ENCODE measurements at places on chromosomes 6 and 20.

DNA sequence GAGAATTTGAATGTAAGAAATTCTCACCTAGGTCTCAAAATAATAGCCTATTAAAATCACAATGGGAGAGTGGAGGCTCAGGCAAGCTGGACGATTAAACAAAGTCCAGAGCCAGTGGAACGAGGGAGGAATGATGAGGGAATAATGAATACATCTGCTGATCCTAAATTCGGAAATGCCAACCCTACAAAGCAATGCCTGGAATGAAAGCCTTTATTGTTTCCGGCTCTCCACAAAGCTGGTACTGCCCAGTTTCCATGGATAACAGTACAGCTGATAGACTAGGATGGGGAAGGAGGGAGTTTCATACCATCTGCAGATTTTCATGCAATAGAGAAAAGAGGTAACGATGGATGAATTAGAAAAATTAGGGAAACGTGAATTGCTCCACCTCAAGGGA, 356.1 kb downstream of the CBLN4 start:
- DNase-seq: no peak

GRCh38 chr20:10453241-10453640, 18.1 kb downstream of the SLX4IP start:
- DNase-seq: no peak

GRCh38 chr6:23181356-23182110, 612.2 kb downstream of the HDGFL1 start:
- DNase-seq: no peak

- DNase-seq: no peak
Measured at GRCh38 chr6:112478036-112478435, 130.9 kb downstream of the RFPL4B start.

GRCh38 chr20:47927944-47928343, 142.7 kb upstream of the SULF2 start:
- no peak for DNase-seq

DNA sequence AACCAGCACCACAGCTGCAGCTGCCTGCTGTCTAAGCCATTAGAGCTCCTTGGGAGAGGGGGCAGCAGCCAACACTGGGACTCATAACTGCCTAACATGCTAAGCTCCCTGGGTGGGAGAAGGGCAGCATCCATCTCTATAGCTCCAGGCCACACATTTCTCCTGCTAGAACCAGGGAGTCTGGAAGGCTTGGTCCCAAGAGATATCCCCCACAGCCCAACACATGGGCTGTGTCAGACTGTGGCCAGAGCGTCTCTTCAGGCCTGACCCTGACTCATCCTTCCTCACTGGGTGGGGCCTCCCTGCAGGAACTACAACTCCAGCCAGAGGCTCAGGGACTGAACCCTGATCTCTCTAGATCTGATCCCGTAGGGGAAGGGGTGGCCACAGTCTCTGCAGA, 411.1 kb downstream of the HDGFL1 start:
- DNase-seq: no peak

GRCh38 chr6:33587529-33587928, 7.5 kb upstream of the BAK1 start:
- DNase-seq: no peak

GRCh38 chr6:118744261-118744941, 93.0 kb upstream of the CEP85L start:
- DNase-seq: no peak

DNA sequence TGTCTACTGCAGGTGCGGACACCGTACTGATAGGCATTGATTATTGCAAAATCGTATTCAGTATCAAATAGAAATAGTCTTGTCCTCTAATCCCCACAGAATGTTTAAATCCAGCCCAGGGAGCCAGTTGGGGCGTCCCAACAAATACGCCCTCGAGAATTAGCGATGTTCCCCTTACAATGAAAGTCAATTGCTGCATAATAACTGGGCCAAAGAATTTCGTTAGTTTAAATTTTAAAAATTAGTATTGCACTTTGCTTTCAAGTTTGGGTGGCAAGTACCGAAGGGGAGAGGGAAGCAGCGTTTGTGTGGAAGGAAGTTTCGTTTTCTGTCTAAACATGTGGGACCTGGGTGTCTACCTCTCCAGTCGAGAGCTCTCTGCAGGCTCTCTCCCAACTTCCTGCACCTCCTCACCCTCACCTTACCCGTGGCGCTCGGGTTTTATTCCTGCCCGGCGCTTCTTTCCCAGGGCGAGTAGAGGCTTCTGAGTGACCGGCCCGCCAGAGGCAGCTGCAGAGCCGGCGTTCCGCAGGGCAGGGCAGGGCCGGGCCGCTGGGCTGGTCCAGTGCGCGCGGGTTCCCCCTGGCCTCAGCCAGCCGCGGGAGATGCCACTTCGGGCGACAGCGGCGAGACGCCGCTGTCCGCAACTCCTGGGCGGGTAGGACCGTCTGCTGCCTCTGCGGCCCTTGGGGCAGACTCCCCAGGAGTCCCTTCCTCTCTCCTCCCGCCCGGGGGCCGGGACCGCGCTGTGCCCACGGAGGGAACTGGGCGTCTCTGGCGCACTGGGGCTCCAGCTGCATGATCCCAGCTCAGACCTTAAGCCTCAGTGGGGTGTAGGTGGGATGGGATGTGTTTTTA, 862 bp upstream of the TFAP2C start:
- no peak for DNase-seq

GRCh38 chr20:3710011-3710466, 2.4 kb downstream of the SIGLEC1 start:
- no peak for DNase-seq

GRCh38 chr6:157376706-157377230, 4.2 kb upstream of the ZDHHC14 start:
- DNase-seq: no peak

DNA sequence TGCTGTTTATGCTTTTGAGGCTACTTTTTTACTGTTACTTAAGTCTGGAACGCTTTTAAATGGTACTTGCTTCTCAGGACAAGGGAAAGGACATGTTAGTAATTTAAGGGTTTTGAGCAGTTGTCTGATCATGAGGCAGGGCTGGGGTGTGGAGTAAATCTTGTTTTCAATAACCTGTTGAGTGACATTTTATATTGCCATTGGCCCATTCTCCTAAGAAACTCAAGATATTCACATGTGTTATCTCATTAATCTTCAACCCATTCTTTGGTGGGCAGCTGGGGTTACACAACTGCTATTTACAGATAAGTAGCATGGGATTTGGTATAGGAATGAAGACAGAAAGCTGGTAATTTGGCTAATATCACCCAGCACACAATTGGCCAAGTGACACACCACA, 44.6 kb upstream of the IL17A start:
- no peak for DNase-seq

DNA sequence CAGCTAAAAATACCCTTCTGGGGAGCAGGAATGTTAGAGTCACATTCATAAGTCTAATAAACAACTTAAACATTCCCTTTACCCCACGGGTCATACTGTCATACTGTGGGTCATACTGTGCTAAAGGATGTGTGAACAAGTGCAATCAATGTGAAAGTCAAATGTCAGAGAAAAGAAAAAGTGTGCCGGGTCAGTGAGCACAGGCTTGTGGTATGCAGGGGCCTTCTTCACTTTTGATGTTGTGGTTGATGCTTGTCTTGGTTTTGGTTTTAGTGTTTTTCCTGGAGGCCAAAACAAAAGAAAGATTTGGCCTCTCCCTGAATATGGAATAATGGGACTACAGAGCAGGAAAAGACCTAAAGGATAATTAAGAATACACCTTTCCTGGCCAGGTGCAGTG, 267.9 kb upstream of the PLN start:
- no peak for DNase-seq

DNA sequence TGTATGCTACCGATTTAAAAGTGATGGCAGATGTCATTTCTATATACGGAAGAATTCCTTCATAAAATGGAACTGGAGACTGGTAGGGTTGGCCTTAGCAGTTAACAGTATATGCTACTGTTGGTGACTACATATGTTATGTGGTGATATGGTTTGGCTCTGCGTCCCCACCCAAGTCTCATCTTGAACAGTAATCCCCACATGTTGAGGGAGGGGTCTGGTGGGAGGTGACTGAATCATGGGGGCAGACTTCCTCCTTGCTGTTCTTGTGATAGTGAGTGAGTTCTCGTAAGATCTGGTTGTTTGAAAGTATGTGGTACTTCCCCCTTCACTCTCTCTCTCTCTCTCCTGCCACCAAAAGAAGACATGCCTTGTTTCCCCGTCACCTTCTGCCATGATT, 29.6 kb downstream of the RGS17 start:
- DNase-seq: no peak

DNA sequence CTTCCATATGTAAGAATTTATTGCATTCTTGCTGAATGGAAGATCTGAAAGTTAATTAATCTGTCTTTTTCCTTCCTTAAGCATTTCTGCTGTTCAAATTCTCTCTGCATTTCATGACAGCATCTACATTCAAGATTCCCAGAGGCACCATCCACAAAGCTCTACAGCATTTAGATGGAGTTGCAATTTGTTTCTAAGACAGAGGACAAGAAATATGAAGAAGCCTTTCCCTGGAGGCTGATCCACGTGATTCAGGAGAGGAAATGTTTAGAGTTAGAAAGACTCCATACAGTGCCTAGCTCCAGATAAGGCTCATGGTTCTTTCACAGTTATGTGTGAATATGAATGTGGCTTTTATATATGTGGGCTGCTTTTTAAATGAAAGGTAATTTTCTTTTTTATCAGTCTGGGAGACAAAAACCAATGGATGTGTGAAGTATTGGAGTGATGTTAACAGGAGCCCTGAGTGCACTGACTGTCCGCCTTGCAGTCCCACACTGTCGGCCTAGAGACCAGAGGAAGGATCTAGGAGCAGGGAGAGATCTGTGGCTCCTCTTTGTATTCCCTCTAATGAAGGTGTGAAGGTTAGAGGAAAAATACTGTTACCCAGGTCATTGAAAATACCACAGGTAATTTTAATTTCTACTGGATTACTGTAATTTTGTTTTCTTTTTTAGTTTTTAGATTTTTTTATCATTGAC, 686.6 kb upstream of the GJE1 start:
- no peak for DNase-seq

- no peak for DNase-seq
Measured at GRCh38 chr6:131640576-131640975, 3.5 kb downstream of the ENPP3 start.

DNA sequence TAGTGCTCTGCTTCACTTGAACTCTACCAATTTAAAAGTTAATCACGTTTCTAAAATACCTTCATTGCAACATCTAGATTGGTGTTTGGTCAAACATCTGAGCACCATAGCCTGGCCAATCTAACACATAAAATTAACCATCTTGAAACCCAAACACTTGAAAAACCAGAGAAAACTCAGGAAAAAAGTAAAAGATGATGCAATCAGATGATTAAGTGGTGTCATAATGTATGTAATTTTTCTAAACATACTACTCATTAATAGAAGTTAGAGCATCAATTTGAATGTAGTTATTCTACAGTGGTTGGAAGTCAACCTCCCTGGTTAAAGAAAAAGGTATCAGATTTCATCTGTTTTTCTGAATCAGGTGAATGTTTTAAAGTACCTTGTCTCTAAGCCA, 228.6 kb upstream of the ID4 start:
- DNase-seq: no peak

DNA sequence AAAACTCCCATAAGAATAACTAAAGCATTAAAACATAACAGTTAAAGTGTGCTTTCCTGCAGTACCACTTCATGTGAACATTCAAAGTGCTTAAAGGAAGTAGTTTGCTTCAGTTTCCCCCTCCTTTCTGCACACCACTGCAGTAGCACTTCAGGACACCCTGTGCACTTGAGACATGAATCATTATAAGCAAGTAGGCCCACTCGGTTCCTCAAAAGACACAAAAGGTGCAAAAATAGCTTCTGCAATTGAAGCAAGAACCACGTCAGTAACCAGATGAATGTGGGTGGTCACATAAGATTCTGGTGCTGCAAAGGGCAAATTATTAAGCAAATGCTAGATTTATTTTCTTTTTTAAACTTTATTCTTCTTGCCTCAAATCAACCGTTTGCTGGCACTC, 160.6 kb downstream of the HIVEP2 start:
- no peak for DNase-seq

DNA sequence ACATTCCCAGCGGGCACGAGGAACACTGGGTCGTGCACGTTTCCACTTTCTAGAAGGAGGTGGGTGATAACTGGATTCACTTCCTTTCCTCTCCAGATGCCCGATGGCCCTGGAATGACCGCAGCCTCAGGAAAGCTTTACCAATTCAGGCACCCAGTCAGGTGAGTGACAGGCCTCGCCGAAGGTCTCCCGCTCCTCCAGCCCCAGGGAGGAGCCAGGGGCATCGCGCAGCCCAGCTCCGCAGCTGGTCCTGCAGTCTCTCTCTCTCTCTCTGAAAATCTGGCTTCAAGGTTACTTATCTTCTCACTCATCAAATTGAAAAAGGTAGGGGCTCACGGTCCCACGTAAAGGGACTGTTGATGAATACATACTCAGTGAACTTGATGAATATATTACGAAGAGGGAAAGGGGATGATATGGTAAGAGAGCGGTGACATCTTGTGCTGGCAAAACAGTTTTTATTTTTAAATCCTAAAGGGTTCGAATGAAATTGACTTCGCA, 891 bp downstream of the RIPPLY2 start:
- DNase-seq: no peak

DNA sequence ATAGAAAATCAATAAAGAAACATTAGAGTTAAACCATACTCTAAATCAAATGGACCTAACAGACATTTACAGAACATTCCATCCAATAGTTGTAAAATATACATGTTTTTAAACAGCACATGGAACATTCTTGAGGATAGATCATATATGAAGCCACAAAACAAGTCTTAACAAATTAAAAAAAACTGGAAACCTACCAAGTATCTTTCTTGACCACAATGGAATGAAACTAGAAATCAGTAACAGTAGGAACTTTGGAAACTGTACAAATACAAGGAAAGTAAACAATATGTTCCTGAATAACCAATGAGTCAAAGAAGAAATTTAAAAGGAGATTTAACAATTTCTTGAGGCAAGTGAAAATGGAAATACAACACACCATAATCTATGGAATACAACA, 91.2 kb upstream of the GLP1R start:
- DNase-seq: no peak

DNA sequence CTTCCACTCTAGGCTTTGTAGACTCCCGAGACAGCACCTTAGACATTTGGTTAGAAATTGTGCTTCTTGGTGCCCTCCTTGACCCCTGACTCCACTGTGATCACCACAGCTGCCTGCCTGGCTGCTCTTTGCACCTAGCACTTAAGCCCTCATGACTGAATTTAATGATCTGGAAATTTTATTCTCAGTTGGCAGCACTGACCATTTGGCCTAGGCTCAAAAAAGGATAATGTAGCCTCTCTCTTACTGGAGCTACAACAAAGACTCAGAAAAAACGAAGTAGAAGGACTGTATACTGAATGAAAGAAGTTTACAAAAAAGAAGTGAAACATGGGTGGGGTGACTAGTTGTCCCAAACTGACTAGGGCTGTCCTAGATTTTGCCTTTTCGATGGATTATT, 11.3 kb upstream of the ABRACL start:
- DNase-seq: no peak

- DNase-seq: no peak
Measured at GRCh38 chr6:170209354-170210025, 81.4 kb downstream of the DLL1 start.
